ENCODE measurements at places on chromosomes 3 and 15.
A peak's percentile ranks its signal among the peaks of the same experiment; 100 is the strongest.

DNA sequence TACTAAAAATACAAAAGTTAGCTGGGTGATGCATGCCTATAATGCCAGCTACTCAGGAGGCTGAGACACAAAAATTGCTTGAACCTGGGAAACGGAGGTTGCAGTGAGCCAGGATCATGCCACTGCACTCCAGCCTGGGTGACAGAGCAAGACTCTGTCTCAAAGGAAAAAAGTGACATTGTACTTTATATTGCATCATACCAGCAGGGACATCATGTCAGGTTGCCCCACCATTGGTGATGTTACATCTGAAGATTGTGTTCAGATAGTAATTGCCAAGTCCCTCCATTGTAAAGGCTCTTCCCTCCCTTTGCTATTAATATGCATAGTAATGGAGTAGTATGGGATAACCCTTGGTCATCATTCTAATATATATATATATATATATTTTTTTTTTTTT is 44.8 kb downstream of the FOXL2 start:
- no peak for DNase-seq

DNA sequence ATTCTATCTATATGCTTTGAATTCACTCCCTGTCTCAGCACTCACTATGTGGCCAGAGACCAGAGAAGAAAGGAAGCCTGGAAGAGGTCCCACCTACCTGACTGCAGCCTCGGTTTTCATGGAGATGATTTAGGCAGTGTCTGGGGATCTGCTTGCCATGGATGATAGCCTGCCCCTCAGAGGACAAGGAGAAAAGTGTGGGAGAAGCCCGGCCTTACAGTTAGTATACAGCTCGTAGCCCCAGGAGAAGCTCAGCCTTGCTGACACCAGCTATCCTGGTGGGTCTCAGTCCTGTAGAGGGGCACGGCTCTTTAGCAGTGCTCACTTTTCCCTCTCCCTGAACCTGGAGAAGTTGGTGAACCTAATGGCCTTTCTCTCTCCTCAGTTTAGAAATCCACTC is 25.9 kb upstream of the RTP4 start:
- no peak for DNase-seq

DNA sequence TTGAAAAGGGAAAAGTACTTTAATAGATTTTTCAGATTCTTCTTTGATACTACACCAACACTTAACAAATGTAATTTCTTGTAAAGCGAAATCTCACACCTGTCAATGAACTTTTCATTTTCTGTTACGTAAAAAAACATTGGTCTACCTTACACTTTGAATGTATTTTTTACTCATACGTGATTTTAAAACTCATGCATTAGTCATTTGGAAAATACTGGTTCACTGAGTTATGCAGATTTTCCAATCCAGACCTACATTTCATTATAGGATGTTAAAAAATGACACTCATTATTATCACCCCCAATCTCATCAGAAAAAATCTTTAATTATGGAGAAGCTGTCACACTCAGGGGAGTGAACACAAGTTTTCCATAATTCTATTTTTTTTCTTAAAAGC is 14.7 kb downstream of the VPS39 start:
- DNase-seq, result no peak

DNA sequence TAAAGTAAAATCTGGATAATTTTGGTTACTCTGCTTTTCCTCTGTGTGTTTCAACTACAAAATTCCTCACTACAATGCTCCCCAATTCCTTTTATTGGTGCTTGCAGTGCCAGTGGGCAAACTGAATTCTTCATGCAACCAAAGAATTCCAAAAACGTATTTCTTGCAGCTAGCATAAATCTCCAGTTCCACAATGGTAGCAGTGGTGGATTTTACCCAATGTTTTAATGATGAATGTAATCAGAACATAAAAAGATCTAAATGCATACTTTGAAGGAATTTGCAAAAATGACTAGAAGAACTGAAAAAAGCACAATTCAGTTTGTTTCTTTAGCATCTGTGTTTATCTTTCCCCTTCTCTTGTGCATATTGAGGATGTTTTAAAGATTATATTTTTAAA is 359.6 kb upstream of the TPRG1 start:
- no peak for DNase-seq

- no peak for DNase-seq
Observed at GRCh38 chr3:14758297-14758696, 60.5 kb upstream of the FGD5 start.

DNA sequence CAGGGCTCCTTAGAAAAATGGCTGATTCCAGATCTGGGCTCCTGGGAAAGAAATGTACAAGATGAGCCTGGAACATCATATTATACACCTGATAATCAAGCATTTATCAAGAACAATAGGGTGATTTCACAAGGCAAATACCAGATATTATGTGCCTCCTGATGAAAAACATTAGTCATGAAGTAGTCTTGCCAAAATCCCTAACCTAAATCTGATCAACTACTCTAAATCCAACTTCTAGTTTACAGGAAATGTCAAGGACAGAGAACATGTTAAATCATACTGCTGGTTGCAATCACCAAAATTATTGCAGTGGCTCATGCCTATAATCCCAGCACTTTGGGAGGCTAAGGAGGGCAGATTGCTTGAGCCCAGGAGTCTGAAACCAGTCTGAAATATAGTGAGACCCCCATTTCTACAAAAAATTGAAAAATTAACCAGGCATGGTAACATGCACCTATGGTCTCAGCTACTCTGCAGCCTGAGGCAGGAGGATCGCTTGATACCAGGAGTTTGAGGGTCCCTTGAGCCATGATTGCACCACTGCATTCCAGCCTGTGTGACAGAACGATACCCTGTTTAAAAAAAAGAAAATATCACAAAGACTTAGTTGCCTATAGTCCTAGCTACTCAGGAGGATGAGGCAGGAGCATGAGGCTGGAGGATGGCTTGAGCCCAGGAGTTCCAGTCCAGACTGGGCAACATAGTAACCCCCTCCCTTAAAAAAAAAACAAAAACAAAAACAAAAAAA is 34.9 kb upstream of the ATP13A3 start:
- DNase-seq, result no peak

- DNase-seq, result no peak
Observed at GRCh38 chr3:17407576-17407975, 334.9 kb downstream of the TBC1D5 start.

- no peak for DNase-seq
Observed at GRCh38 chr15:48578965-48579364, 66.5 kb downstream of the FBN1 start.

GRCh38 chr3:167852216-167852615 is 116.7 kb downstream of the SERPINI1 start:
- no peak for DNase-seq

DNA sequence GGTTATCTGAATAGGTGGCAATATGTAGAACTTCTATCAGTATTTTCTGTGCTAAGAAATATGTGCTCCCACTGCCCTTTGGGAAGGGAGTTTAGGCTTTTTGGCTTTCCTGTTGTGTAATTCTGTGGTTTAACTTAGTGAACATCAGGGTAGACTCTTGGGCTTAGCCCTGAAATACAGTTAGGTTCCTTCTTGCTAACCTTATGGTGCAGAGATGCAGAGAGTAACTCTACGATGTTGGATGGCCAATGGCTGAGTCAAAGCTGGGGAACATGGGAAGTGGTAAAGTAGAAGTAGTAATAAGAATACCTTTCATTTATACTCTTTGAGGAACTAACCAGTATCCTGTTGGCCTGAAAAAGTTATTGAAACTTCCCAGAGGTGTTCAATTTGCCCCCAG is 80.8 kb upstream of the IL12A start:
- no peak for DNase-seq

DNA sequence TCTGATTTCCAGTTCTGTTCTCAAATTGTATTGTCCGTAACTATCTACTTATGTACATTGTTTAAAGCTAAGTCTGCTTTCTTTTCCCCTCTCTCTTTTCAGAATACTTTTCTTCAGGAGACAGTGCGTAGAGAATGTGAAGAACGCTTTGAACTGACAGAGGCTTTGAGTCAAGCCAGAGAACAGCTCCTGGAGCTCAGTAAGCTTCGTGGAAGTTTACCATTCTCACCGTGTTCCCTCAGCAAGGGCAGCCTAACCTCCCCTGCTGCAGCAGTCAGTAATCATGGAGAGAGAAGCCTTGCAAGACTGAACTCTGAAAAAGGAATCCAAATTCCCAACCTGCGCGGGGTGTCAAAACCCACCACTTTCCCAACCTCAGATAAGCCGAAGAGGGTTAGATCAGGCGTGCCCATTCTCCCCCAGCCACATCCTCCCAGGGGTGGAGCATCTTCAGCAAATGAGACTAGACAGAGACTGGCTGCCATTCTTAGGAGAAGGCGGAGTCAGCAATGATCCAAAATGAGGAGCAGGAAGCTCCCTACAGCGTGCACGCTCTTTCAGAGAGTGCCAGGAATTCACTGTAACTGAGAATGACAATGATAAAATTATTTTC is 114.6 kb downstream of the CCNL1 start:
- no peak for DNase-seq

DNA sequence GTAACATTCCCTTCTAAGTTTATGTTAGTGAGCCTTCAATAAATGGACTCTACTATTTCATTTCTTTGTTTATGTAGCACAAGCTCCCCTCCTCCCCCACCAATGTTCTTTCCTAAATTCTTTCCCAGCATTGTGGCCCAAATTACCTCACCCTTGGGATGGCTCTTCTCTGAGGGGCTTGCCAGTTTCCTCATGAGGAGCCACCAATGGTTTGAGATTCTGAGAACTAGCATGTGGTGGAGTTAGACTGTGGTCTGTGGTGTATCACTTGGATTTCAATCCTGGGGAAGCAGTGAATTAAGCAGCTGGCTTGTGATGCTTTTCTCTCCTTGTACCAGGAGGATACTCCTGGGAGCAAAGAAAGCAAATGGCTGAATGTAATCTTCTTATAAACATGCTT is 50.0 kb upstream of the NPHP3 start:
- no peak for DNase-seq

- no peak for DNase-seq
Observed at GRCh38 chr3:129938140-129938930, 36.2 kb upstream of the TRH start.

DNA sequence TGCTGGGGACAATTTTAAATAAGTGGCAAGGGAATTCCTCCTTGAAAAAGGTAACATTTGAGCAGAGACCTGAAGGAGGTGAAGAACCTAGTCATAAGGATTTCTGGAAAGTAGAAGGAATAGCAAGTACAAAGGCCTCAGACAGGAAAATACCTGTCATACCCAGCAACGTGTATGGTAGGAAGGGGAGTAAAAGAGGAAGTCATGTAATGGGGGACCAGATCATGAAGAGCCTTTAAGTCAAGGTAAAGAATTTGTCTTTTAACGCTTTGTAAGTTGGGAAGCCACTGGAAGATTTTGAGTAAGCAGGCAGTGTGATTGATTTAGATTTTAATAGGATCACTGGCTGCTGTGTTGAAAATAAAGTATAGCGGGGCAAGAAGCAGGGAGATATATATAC is 43.4 kb upstream of the FAH start:
- DNase-seq, result no peak

- no peak for DNase-seq
Observed at GRCh38 chr3:15440891-15441290, 13.5 kb downstream of the EAF1 start.

DNA sequence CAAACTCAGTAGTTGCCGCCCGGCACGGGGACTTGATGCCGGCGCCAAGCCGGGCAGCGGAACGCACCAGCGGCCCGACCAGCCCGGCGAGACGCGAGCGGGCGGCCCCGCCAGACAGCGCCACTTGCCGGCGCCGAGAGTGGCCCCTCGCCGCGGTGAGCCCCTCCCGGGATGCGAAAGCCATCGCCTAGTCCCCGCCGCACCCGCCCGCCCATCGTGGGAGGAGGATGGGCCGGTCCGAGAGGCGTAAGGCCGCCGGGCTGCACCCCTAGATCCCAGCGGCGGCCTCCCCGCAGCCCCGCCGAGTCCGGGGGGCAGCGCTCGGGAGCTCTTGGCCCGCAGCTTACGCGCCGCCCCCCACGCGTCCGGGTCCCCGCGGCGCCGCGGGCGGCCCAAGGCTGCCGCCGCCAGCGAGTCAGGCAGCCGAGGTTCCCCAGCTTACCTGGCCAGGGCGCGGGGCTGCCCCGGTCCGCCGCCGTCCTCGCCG is 609 bp downstream of the GOLGA8A start:
- peak; percentile 51 for DNase-seq

DNA sequence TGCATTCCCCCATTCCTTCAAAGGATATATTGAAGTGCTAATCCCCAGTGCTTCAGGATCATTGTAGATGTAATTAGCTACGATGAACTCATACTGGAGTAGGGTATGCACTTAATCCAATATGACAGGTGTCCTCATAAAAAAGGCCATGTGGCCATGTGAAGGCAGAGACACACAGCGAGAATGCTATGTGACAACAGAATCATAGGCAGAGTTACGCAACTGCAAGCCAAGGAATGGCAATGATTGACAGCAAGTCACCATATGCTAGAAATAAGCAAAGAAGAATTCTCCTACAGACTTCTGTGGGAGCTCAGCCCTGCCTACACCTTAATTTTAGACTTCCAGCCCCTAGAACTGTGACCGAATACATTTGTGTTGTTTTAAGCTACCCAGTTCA is 875.6 kb upstream of the ROBO1 start:
- no peak for DNase-seq

GRCh38 chr15:47963265-47963664 is 157.5 kb upstream of the SLC24A5 start:
- no peak for DNase-seq

GRCh38 chr15:101372149-101372577 is 77.1 kb upstream of the SNRPA1 start:
- DNase-seq, result no peak

- no peak for DNase-seq
Observed at GRCh38 chr15:75198560-75199356, 2.9 kb upstream of the C15orf39 start.

- no peak for DNase-seq
Observed at GRCh38 chr15:92843814-92844213, 56.3 kb upstream of the CHD2 start.

GRCh38 chr15:73630921-73631362 is 2.2 kb downstream of the NPTN start:
- no peak for DNase-seq

DNA sequence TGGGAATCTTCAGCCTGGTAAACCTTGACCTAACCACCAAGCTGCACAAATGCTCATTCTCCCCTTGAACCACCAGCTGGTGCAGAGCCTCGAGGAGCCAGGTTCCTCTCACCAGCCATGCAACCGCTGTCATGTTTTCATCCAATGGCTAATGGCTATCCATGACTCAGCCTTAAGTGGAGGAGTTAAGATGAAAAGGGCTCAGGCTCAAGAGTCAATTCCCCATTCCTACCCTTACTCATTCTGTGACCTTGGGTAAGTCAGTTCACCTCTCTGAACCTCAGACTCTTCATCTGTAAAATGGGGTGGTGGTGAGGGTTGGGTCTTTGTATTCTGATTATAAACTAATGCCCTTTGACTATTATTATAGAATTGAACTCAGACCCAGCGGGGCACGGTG is 515.6 kb downstream of the SHQ1 start:
- DNase-seq, result no peak

Data from stimulated activated CD4-positive, alpha-beta T cell treated with anti-CD3 and anti-CD28 coated beads, Interleukin-1b, Interleukin-23, amount 100 ng/mL, for 4 hours (primary cell).